T follicular helper cell (primary cell): ENCODE measurements at places on chromosomes 12 and 14.

DNA sequence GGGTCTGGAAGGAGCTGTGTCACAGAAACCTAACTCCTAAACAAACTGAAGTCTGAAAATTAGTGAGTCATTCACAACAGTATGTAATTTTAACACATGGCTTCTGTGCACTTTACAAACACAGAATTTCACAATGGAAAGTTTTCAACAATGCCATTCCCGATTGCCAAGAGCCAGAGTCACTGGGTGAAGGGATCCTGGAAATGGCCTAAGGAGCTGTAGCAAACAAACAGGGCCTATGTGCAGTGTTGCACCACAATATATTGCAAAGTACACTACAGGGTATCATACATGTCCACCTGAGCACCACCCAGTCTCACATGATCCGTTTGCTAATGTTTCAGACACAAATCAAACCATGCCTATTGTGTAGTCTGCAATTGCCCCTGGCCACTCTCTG, 184.7 kb upstream of the OTX2 start:
- DNase-seq, result no peak

GRCh38 chr14:76977793-76978720, 50.5 kb downstream of the IRF2BPL start:
- DNase-seq, result peak; percentile 75

DNA sequence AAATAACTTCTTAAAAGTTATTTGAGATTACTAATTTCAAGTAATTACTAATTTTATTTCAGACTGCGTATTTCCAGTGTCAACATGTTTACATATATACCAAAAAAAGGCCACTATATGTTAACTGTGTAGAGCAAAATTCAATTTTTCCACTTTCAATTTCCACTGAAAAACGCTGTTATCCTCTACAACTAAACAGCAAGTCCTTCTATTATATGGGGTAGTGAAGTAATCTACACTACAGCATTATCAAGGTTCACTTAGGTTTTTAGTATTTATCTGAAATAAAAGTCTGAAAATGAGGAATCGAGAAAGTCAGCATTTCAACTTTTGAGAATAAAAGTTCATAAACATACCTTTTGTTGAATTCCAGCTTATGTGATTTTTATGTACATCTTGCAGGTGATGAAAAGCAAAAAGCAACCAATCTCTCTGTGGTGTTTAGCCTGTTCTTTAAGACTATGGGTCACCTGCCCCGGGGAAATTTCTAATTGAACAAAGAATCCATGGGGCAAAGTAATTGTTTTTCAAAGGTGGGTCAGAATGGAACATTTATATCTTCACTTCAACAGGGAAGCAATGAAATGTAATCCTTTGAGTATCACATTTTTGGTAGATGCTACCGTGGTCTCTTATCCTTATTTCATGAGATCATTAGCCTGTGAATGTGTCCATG, 3.3 kb downstream of the BTG1 start:
- DNase-seq, result no peak

DNA sequence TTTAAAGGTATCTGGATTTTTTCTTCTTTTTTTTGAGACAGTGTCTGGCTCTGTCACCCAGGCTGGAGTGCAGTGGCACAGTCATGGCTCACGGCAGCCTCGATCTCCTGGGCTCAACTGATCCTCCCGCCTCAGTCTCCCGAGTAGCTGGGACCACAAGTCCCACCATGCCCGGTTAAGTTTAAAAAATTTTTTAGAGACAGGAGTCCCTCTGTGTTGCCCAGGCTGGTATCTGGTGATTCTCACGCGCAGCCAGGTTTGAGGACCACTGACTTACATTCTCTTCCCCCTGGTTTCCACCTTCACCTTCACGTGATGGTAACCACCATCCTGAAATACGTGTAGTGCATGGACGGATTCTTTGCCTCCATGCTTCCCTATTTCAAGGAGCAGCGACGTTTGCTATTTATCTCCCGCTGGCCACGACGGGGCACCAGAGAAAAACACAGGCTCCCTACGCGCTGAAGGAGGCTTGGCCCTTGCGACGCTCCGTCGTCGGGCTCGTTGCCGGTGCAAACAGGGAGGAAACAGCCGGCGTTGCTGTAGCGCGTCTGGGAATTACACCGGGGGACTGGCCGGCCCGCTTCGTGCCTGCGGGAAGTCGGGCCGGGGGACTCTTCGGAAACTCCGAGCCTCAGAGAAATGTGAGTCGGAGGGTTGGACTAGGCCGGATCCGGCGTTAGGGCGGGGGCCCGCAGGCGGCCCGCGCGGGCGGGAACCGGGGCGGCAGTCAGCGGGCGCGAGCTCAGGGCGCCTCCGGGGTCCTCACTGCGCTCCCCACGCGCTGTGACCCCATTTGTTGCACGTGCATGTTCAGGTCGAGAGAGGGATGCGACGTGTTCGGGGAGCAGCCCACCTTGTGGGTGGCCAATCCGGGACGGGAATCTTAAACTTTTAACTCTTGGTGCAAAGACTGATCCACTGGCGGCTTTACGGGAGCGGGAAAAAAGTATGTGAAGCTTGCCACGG, at the start of gene TCHP:
TSS of gene TCHP (plus strand) at position 492 of the 969 bp plus-strand sequence. CDS start 2,753 bp downstream, outside the sequence.
- DNase-seq, result peak; percentile 68

DNA sequence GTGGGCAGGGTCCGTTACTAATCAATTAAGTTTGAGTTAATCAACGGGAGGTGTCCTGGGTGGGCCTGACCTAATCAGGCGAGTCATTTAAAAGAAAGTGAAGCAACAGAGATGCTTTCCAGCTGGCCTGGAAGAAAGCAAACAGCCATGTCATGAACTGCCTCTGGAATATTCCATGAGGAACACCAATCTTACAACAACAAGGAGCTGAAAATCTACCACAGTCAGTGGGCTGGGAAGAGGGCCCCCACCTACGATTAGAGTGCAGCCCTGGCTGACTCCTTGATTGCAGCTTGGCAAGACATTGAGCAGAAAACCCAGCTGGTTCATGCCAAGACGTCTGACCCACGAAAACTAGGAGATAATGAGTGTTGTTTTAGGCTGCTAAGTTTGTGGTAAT, 56.2 kb downstream of the SSPN start:
- DNase-seq, result no peak

- DNase-seq, result no peak
Observed at GRCh38 chr14:101125719-101126651, 222.5 kb upstream of the RTL1 start.

GRCh38 chr12:94139816-94140215, 8.6 kb upstream of the PLXNC1 start:
- DNase-seq, result no peak

DNA sequence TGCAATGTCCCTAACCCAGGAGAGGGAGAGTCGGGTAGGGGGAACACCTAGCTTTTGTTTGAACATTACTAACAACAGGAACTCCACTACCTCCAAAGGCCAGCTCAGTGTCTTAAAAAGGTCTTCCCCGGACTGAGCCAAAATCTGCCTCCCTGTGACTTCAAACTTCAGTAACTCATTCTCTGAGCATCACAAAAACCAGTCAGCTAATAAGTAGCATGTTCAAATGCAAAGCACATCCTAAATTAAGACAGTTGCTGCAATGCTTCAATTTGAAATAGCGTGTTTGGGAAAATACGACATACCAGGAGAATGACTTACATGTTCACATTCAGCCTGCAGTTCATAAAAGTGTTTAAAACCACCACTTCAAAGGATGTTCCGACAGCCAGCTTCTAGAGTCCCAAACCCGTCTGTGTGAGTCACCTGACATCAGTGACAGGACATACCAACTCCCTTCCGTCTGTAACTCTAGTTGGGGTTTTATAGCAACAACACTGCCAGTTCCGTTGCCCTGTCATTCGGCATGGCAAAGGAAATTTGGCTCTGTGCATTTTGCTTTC, 13.0 kb downstream of the ZFP36L1 start:
- DNase-seq, result no peak

- no peak for DNase-seq
Observed at GRCh38 chr12:4282892-4283511, 9.4 kb downstream of the CCND2 start.

- DNase-seq, result no peak
Observed at GRCh38 chr14:50762001-50762930, 68.7 kb downstream of the NIN start.

- peak; percentile 36 for DNase-seq
Observed at GRCh38 chr14:60753264-60754119, 18.9 kb downstream of the MNAT1 start.

- no peak for DNase-seq
Observed at GRCh38 chr14:66085665-66086064, 400.5 kb upstream of the CCDC196 start.

DNA sequence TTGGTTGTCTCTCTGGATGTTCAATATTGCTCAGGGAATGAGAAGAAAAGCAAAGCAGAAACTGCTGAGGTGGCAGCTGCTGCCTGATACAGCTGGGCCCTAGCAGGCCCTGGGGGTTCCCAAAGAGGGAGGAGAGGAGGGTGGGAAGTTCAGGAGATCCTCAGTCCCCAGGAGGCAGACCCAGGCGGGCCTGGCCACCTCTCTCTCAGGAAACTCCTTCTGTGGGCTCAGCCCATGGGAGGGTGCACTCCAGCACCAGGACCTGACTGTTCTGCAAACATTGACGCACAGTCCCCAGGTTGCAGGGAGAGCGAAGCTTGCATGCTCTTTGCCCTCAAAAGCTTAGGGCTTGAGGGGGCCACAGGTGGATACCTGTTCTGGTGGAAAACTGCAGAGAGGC, 29.6 kb downstream of the IRF2BPL start:
- no peak for DNase-seq

- no peak for DNase-seq
Observed at GRCh38 chr12:4244868-4245267, 28.7 kb upstream of the CCND2 start.

DNA sequence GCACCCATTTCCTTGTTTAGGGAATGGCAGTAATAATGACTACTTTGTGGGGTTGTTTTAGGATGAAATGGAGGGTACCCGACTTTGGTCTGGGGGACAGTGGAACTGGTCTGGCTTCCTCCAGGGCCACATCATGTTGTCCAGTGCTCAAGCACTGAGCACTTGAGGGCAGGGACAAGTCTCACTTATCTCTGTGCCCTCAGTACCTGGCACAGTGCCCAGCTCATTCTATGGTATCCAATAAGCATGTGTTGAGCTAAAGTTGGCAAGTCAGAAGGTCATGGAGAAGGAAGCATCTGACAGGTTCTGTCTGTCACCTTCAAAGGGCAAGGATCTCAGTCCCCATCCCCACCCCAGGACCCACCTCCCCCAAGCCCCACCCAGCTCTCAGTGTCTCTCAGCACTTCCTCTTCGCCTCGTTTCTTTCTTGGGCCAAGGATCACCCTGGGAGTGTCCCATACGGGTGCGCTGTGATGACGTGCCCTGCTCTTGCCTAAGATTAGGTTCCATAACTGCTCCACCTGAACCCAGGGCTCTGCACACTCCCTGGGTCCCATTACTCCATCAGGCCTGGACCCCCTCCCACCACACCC, 24.3 kb upstream of the TMEM106C start:
- DNase-seq, result no peak

GRCh38 chr12:68733661-68734071, 12.3 kb upstream of the SLC35E3 start:
- DNase-seq, result no peak

- no peak for DNase-seq
Observed at GRCh38 chr14:27386391-27386790, 788.6 kb upstream of the NOVA1 start.

DNA sequence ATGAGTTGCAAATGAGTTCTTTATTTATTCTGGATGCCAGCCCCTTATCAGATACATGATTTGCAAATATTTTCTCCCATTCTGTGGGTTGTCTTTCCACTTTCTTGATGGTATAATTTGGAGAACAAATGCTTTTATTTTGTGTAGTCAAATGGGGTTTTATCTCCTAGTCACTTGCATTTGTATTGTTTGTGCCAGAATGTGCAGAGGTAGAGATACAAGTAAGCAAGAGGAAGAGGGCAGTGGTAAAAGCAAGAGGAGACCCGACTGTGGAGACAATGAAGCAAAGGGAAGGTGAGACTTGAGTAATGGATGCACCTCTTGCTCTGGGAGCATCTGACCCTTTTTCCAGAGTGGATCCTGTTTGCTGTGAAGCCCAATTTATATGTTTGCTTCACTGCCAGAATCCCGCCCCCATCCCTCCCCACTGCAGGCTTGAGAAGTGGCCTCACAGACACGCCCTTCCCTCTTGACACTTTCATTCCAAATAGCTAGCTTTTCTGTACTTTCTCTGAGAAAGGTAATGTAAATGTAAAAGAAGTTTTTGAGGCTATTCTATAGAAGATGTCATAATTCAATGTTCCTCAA, 786 bp upstream of the PFKM start:
- no peak for DNase-seq

DNA sequence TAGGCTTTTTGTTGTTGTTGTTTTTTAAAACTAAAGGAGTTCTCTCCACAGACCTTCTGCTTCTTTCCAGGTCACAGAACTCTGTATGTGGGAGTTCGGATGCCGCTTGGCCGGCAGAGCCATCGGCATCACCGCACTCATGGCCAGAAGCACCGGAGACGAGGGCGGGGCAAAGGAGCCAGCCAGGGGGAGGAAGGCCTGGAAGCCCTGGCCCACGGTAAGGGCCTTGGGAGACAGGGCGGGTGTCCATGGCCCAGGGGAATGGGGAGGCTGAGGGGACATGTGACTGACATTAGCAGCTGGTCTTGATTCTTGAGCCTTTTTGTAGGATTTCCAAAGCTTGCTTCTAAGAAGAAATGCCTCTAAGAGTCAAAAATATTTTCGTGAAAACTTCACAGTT, 26.2 kb downstream of the SLC4A8 start:
- DNase-seq, result no peak

DNA sequence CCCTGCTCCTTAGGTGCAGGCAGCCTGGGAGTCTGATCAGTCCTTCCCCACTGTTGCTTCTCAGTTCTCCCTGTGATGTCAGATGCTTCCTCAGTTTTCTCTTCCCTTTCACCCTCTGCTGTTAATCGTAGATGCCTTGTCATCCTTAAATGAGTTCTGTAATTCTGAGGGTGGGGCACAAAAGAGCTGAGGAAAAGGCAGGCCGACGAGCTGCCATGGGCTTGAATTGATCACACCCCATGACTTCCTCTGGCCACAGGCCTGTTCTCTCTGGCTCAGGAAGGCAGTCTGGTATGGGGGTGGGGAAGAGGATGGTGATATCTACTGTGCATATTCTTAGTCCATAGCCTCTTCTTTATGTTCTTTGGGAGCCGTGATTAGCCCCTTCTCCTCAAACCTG, 5.2 kb upstream of the AP1G2 start:
- DNase-seq, result no peak

DNA sequence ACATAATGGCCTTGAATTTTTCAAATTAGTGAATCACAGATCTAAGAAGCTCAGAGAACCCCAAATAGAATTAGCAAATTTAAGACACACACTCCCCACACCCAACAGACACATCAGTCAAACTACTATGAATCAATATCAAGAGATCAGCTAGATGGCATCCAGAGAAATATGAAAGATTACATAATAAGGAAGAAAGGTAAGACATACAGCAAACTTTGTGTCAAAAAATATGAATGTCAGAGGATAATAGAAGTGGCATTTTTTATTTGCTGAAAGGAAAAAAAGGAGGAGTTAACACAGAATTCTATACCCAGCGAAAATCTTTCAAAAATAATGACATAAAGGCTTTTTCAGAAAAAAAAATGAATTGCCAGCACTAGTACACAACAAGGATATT, 110.5 kb upstream of the COCH start:
- DNase-seq, result no peak

GRCh38 chr14:71487449-71487848, 444.8 kb upstream of the RGS6 start:
- DNase-seq, result no peak
